Keratinocyte (primary cell): ENCODE measurements at places on chromosomes 11 and 22. TPM values are rescaled to one million over a fixed set of nuclear protein-coding genes. Genes with fewer than 3 reads are reported as not detected.

DNA sequence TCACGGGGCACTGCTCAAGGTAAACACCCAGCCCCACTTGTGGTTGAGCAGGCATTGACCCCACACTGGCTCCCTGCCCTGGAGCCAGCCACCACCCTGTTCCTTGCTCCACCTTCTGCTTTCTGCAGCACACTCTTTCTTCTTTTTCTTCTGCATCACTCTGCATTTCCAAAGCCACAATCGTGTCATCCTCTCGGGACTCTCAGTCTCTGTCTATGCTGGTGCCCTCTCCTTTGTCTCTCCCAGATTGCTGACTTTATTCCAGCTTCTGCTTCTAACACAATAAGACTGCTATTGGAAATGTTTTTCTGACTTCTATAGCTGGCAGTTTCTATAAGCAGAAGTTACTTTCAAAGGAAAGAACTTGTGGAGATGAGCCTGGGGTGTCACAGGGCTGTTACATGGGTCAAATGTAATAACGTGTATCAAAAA is 14.4 kb downstream of the GRAP2 start:
- no peak for DNase-seq
- no peaks in the 10 kb centered on the region for H3K4me1 ChIP-seq
- no peak overlapping the region for H3K4me3 ChIP-seq
- no peaks in the 10 kb centered on the region for H3K36me3 ChIP-seq
- no peak overlapping the region for H3K27ac ChIP-seq

DNA sequence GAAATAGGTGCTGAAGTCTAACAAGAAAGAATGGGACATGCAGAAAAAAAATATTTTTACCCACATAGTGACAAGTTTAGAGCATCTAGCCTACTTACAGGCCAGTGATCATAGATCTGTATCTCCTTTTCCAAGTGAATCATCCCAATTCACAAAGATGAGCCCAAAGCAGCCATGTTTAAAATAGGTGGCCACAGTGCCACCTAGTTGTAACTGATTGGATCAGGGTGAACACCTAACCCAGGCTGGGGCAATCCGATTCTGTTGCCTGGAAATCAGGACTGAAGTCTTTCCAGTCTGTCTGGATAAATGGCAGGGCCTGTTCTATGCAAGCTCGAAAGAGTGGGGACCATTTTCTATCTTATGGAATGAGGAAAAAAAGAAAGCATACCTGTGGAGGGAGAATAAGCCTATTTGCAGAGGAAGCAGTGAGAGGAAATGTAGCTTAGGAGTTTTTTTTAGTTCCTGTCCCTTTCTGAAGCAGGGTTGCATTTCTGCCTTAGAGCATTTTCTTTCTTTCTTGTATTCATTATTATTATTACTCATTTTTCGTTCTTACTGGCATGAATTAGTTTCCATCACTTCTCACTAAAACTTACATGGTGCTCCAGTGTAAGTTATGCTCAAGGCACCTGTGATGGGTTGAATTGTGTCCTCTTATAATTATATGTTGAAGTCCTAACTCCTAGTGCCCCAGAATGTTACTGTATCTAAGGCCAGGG is 113.2 kb upstream of the RAG2 start:
- no peaks in the 10 kb centered on the region for H3K27me3 ChIP-seq
- no peaks in the 10 kb centered on the region for H3K36me3 ChIP-seq
- no peak for DNase-seq
- no peak overlapping the region for H3K27ac ChIP-seq
- H3K4me3 ChIP-seq, result no peak overlapping the region
- no peaks in the 10 kb centered on the region for H3K4me1 ChIP-seq

DNA sequence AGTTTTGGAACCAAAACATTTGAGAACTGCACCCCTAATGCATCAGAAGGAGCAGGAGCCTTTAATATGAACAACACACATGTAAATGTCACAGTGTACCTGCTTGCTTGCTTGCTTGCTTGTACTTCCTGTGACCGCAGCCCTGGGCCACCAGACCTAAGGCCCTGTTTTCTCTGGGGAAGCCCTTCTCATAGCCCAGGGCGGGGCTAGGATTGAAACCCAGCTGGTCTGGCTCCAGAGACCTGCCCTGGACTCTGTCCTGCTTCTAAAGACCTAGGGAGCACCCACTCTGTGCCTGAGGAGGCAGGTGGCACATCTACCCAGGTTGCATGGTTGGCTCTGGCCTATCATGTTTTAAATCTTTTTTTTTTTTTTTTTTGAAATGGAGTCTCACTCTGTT is 7.6 kb upstream of the MCM5 start:
- no peak overlapping the region for H3K4me3 ChIP-seq
- H3K27ac ChIP-seq, result no peak overlapping the region
- H3K36me3 ChIP-seq, result peaks cover 12% of the 10 kb centered on the region
- no peak for DNase-seq
- H3K27me3 ChIP-seq, result no peaks in the 10 kb centered on the region
- no peaks in the 10 kb centered on the region for H3K4me1 ChIP-seq

DNA sequence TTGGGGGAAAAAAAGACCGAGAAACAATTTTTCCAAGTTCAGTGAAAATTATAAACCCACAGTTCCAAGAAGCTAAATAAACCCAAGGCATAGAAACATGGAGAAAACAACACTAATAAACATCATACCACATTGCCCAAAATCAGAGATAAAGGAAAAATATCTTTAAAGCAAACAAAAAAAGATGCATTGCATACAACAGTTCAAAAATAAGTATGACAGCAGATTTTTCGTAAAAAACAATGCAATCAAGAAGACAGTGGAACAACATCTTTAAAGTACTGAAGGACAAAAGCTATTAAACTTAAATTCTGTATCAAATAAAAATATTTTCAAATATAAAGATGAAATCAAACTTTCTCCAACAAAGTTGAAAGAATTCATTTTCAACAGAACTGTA is 921.3 kb downstream of the METTL15 start:
- no peak overlapping the region for H3K4me3 ChIP-seq
- H3K36me3 ChIP-seq, result no peaks in the 10 kb centered on the region
- H3K27me3 ChIP-seq, result no peaks in the 10 kb centered on the region

DNA sequence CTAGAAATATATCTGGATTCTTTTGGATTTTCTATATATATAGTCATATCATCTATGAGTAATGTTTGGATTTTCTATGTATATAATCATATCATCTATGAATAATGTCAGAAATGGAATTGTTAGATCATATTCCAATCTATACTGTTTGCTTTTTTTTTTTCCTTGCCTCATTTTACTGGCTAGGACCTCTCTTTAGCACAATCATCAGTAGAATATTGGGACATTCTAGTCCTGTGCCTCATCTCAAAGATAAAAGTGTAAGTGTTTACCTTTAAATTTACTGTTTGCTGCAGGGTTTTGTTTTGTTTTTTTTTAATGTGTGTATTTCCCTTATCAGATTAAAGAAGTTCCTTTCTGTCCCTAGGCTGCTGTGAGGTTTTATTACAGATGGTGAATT is 97.0 kb downstream of the C11orf65 start:
- no peaks in the 10 kb centered on the region for H3K27me3 ChIP-seq
- H3K27ac ChIP-seq, result no peak overlapping the region
- peaks cover 2% of the 10 kb centered on the region for H3K36me3 ChIP-seq
- no peak for DNase-seq
- no peak overlapping the region for H3K4me3 ChIP-seq

DNA sequence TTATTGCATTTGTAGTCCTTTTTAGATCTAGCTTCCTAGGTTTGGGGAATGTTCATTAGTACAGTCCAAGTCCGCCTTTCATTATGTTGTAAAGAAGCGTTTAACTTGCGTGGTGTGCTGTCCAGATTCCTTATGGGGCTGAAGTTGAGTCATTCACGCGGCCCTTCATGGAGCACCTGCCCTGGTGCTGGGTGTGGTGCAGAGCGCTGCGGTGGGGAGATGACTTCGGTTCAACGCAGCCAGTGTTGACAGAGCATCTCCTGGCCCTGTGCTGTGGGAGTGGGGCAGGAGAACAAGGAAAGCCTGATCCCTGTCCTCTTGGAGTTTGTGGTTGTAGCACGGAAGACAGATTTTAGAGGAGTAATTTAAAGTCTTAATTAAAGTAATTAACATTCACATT is 152.0 kb downstream of the TBC1D22A start:
- no peak overlapping the region for H3K4me3 ChIP-seq
- no peaks in the 10 kb centered on the region for H3K4me1 ChIP-seq
- DNase-seq, result no peak
- peaks cover 10% of the 10 kb centered on the region for H3K36me3 ChIP-seq

DNA sequence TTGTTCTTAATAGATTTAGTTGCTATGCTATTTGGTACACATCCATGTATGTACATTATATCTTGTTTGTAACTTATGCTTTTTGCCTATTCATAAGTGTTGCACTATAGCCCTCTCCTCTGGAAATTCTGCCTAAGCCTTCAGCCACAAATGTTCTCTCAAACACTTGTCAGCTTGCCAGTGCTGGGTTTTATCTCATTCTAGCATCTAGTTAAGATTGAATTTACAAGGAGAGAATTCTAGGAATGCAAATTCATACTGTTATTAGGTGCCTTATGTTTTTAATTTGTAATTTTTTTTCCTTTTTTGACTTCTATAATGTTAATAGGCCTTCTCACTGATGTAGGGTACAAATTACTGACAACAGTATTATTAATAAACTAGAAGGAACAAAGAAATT is 14.6 kb upstream of the CTSC start:
- H3K27me3 ChIP-seq, result no peaks in the 10 kb centered on the region
- H3K27ac ChIP-seq, result no peak overlapping the region
- H3K4me3 ChIP-seq, result no peak overlapping the region
- no peaks in the 10 kb centered on the region for H3K36me3 ChIP-seq
- no peaks in the 10 kb centered on the region for H3K4me1 ChIP-seq

- DNase-seq, result no peak
- H3K27me3 ChIP-seq, result no peaks in the 10 kb centered on the region
- no peak overlapping the region for H3K4me3 ChIP-seq
- no peak overlapping the region for H3K27ac ChIP-seq
- no peaks in the 10 kb centered on the region for H3K4me1 ChIP-seq
Measured at GRCh38 chr22:37990301-37990700, 5.9 kb upstream of the SOX10 start.

DNA sequence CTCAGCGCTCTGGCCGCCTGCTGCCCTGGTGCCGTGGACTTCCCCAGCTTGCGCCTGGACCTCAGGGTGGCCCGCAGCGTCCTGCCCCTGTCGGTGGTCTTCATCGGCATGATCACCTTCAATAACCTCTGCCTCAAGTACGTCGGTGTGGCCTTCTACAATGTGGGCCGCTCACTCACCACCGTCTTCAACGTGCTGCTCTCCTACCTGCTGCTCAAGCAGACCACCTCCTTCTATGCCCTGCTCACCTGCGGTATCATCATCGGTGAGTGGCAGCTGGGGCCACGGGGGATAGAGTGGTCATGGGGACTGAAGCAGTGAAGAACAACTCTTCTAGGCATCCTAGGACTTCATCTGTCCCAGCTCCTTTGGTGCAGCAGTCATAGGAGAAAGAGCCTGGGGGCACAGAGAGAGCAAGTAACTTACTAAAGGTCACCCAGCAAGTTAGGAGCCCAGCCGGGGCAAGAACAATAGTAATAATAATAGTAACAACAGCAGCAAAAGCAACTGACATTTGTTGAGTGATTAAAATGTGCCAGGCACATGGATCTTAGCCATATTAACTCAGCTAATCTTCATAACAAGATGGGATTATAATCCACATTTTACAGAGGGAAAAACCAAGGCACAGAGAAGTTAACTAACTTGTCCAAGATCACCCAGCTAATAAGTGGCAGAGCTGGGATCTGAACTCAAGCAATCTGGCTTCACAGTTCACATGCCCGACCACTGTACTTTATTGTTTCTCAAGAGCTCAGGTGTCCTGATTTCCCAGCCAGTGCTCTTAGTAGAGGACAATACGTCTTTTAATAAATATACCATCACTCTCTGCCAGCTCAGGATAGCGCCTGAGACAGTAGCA is 1.4 kb downstream of the SLC35C1 start:
- H3K27ac ChIP-seq, result no peak overlapping the region
- H3K4me3 ChIP-seq, result peak overlapping the region; percentile 91
- H3K27me3 ChIP-seq, result no peaks in the 10 kb centered on the region
- H3K4me1 ChIP-seq, result peaks cover 24% of the 10 kb centered on the region

- H3K4me3 ChIP-seq, result no peak overlapping the region
- no peak for DNase-seq
- H3K27ac ChIP-seq, result no peak overlapping the region
- no peaks in the 10 kb centered on the region for H3K36me3 ChIP-seq
Measured at GRCh38 chr11:78752494-78752893, 177.8 kb upstream of the NARS2 start.

Gene RTN3
- polyA plus RNA-seq, result 29.3 to 53.2 TPM (median 50.8 TPM) in 3 replicates

Gene DDIAS
- 2.2 to 8.7 TPM (median 8.1 TPM) in 3 replicates for polyA plus RNA-seq

Gene DDTL
- 0.63 to 1.0 TPM (median 0.72 TPM) in 3 replicates for polyA plus RNA-seq

Gene WBP2NL
- 0.04 to 0.07 TPM in 2 of 3 replicates, not detected in the other for polyA plus RNA-seq
